ENCODE measurements at places on chromosomes 3 and 15. TPM values are rescaled to one million over a fixed set of nuclear protein-coding genes. Genes with fewer than 3 reads are reported as not detected.

The RTP1 gene
- total RNA-seq: not detected

The RAD51 gene
- total RNA-seq: 0.38 TPM

The FBXW12 gene
- total RNA-seq: not detected

The C3orf33 gene
- total RNA-seq: 0.70 TPM

The APOD gene
- total RNA-seq: 0.25 TPM

The MITF gene
- 4.3 TPM for total RNA-seq

The SPATA12 gene
- not detected for total RNA-seq

The NCKIPSD gene
- total RNA-seq: 12.0 TPM

The CYP8B1 gene
- 425 TPM for total RNA-seq

DNA sequence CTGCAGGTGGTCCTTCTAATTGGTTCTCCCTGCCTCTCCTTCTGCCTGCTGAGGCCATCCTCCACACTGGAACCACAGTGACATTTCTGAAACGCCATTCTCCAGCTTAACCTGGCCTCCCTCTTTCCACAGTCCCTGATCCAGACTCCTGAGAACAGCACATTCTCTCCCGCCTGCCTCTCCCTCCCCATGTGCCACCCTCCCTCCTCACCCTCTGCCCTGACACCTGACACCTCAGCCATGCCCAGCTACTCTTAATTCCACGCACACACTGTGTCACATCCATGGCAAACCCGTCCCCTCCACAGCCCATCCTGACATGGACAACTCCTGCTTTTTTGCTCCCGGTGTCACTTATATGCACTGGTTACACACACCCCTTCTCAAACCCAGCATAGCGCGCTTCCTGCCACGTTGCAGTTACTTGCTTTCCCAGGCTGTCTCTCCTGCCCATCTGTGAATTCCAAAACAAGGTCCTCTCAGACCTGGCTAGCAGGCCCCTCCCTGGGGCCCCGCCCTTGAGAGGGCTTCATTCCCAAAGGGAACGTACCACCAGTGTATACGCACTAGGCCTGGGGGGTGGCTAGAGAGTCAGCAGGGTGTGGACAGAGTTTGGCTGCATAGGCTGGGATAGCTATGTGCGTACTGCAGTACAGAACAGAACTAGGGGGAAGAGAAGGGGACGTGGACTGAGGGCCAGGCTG lies 92.7 kb upstream of the BLM start:
- no peak for DNase-seq

GRCh38 chr15:90836296-90836871 lies 32.0 kb upstream of the FURIN start:
- no peak for DNase-seq

- DNase-seq: no peak
Measured at GRCh38 chr3:28590860-28591259, 242.2 kb upstream of the AZI2 start.

DNA sequence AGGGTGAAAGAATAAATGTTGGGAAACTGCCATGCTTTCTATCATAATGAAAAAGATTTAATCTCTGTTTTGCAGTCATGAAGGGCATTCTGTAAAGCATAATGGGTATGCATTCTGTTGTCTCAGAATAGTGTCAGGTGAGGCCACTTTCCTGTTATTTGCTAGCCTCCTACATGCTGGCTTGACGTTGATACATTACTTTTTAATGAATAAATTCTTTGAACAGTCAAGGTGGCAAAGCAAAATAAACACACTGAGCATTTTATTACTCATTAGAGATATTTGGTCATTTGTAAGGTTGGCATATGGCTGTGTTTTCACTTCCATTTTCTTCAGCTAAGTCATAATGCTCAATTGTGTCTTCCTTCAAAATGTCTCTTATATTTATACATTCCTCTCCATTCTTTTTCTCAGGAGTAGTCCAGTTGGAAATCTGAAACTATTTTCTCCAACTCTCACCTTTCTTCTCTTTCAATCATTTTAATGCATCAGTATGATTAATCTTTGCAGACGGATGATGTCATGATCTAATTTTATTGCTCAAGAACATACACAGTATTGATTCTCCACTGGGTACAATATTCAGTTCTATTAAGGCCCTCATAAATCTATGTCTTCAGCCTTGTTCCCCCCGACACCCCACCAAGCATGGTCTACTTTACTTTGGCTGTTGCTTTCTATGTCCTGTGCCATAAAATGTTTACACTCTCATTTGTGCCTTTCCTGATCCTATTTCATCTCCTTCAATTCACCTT lies 290.7 kb downstream of the GBE1 start:
- no peak for DNase-seq

GRCh38 chr3:157094751-157095480 lies 65.0 kb downstream of the CCNL1 start:
- DNase-seq: no peak

- DNase-seq: no peak
Measured at GRCh38 chr3:78178209-78178608, 1138.3 kb downstream of the ROBO2 start.

DNA sequence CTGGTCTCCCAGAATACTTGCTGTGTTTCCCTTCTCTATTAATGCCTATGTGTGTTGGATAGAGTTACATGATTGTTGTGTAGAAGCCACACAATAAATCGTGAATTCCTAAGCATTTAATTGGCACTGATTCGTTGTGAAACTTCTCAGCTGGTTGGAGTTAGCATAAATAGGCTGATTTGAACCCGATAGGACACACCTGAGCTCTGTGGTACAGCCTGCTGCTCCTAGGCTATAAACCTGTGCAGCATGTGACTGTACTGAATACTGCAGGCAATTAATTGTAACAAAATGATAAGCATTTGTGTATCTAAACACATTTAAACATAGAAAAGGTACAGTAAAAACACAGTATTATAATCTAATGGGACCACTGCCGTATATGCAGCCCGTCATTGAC lies 4.9 kb downstream of the ACAD11 start:
- no peak for DNase-seq

DNA sequence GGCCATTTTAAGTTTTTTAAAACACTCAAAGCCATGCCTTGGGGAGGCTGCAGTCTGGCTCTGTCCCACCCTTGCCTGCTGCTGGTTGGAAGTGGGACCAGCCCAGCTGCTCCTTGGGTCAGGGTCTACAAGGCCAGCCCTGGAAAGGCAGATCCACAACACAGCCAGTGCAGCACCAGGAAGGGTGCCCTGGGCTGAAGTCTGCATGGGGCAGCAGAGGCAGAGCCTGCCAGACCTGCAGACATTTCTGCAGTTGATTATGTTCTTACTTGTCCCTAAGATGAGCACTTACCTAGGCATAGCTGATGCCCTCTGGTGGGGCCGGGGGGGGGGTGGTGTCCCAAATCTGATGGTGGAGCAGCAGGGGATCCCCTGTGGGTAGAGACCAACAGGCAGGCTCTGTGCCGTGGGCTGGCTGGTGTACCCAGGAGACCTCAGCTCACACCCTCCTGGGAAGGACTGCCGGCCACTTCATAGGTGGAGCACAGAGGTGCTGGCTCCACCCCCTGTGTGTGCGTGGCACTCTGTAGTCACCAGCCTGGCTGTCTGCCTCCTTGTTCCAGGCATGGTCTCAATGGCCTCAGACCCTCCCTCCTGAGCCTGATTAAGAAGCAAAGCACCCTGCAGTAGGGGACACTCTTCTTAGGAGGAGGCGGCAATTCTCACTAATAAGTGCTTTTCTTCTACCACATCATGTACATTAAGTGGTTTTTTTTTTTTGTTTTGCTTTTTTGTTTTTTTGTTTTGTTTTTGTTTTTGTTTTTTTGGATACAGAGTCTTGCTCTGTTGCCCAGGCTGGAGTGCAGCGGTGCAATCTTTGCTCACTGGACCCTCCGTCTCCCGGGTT lies 97.4 kb upstream of the KLF13 start:
- DNase-seq: peak; percentile 70

DNA sequence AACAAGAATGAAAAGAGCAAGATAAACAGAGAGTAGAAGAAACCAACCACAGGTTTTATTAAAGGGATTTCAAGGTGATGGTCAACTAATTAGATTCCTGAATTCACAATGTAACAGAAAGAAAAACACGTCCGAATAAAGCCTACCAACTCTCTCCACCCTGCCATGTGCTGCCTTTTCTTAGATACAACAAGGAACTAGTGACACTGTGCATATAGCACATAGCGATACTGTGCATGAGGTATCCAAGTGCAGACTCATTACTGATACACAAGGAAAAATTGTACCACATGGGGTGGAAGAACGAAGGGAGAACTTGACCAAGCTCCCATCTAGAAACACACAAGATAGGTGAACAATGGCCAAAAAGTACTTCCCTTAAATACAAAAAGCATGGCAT lies 154.6 kb downstream of the MAGI1 start:
- DNase-seq: no peak

DNA sequence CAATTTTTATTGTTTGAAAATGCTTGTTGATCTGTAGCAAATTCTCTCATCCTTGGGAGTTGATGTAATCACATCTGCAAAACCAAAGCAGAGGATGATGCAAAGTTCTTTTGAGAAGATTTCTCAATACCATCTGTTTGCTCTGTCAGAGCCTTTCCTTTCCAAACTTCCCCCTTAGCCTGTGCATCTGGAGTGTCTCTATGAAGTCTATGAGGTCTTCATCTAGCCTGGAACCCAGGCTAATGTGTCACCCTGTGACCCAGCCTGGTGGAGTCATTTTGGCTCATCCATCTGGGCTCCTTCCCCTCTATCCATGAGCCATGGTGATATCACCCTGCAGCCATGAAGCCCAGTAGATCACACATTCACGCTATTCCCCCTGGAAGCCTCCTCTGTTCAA lies 123.2 kb upstream of the SLC7A14 start:
- no peak for DNase-seq

DNA sequence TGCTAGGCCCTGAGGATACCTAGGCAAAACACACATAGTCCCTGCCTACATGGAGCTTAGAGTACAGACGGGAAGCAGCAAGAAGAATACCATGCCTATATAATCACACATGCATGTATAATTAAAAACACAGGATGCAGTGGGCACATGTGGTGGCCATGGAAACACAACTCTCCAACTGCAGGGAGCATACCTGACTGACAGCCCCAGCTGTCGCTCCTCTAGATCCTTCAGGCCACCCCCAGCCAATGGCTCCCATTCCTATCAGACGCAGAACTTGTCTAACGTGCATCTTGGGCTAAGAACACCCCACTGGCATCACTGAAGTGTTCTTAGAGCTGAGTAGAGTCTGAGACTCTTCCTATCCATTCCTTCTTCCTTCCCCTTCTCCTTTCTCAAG lies 125.5 kb upstream of the FRMD4B start:
- DNase-seq: no peak

DNA sequence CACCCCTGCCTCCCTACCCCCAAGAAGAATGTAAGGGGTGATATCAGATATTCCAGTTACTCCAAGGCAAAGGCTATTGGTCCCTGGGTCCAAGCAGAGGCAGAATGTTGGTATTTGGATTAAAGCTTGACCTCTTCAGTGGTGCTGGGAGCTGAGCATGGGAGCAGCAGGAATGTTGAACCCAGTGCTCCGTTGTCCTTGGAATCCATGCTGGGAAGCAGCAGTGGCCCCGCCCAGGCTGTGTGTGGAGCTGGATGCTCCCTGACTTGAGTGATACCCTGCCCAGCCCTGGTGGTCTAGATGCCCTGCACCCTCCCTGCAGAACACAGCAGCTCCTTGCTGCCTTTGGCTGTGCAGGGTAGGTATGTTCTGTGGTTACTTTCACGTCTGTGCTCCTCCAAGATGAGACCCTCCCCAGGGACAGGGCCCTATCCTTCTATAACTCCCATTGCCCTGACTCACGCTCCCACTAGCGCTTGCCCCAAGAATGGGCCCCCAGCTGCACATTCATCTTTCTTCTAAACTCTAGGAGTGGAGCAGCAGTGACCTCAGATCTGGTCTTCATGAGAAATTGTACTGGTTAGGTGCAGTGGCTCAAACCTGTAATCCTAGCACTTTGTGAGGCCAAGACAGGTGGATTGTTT lies 35.1 kb downstream of the UMPS start:
- DNase-seq: no peak

DNA sequence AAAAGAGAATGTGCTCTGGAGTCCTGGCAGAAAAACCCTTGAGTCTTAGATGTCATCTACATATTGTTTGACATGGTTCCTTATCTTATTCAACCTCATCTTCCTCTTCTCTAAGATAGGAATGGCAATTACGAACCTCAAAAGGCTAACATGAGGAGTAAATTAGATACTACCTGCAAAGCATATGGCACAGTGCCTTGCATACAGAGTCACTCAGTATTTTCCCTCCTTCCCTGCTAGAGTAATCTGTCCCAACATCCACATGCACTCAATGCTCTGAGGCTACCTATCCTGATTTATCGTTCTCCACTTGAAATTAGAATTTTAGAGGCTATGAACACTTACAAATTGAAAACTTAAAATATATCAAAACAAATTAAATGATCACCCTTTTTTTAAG lies 386.7 kb downstream of the RSL24D1 start:
- DNase-seq: no peak

- DNase-seq: no peak
Measured at GRCh38 chr3:52489453-52489852, 5.7 kb upstream of the STAB1 start.

- no peak for DNase-seq
Measured at GRCh38 chr3:3632449-3632848, 166.8 kb upstream of the LRRN1 start.

DNA sequence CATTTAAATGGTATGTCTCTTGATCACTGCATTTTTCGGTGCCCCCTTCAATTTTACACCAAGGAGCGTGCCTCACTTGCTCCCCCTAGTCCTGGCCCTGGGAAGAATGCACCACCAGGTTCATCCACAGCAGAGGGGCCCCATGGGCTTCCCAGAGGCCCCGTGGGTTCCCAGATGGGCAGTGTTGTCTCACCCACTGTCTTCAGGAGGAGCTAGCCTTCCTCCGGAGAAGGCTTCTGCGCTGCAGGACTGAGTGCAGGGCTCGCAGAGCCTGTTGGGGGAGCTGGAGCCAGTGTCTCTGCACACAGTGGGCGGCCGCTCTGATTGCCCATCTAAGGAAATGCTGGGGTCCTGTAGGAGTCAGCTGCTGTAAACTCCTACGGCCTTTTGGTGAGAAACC lies 45.9 kb downstream of the POLR2M start:
- DNase-seq: no peak

DNA sequence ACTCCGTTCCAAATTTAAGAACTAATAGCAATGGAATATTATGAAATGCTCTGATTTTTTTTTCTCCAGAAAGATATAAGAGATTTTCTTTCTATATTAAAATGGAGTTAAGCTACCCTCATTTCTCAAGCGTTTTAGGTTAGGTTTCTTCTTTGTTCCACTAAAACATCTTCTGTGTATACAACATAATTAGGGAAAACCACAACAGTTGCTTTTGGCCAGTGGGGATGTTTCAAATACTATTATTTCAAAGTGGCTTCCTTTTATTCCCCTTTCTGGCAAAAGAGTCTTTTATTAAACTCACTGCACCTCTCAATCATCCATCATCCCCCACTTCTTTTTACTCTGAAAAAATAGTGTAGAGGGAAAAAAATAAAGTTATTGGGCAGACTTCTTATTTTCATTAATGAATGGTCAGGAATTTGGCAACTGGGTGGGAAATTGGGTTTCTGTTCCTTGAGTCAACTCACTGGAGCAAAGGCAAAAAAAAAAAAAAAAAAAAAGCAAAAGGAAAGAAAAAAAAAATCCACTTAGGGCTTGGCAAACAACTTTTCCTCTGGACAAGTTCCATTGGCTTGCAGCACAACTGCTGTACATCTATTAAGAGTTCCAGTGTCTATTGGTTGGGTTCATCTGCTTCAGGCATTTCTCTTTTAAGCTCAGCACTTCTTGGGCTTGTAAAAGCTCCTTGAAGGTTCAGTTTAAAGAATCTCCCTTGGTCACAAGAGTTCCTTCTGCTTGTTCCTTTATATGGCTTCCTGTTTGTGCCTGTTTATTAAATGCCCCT lies 963.4 kb downstream of the ROBO1 start:
- DNase-seq: no peak

GRCh38 chr3:30692498-30693130 lies 86.2 kb downstream of the TGFBR2 start:
- no peak for DNase-seq

Measured in left lobe of liver (tissue), 2 donors.